T-helper 2 cell (primary cell): ENCODE measurements at places on chromosomes 13 and 19.

DNA sequence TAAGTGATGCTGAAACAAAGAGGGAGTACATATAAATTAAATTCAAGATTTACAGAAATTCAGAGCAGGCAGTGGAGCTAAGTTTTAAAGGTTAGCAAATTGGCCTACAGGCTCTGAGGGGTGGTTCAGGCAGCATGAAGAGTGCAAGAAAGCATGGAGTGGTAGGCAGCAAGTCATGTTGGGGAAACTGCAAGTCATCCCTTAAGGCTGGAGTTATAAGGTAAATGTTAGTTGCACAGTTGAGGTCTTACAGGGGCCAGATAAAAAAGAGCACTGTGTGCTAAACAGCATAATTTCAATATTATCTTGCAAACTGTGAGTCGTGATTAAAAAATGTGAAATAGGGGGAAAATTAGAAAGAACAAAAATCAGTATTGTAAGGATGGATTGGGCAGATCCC lies 106.2 kb downstream of the VWA8 start:
- DNase-seq = no peak

GRCh38 chr19:5424192-5424973 lies 30.8 kb upstream of the ZNRF4 start:
- DNase-seq = no peak

- DNase-seq = no peak
These were observed 94.7 kb upstream of the PRR20A start for GRCh38 chr13:57045826-57046546.

DNA sequence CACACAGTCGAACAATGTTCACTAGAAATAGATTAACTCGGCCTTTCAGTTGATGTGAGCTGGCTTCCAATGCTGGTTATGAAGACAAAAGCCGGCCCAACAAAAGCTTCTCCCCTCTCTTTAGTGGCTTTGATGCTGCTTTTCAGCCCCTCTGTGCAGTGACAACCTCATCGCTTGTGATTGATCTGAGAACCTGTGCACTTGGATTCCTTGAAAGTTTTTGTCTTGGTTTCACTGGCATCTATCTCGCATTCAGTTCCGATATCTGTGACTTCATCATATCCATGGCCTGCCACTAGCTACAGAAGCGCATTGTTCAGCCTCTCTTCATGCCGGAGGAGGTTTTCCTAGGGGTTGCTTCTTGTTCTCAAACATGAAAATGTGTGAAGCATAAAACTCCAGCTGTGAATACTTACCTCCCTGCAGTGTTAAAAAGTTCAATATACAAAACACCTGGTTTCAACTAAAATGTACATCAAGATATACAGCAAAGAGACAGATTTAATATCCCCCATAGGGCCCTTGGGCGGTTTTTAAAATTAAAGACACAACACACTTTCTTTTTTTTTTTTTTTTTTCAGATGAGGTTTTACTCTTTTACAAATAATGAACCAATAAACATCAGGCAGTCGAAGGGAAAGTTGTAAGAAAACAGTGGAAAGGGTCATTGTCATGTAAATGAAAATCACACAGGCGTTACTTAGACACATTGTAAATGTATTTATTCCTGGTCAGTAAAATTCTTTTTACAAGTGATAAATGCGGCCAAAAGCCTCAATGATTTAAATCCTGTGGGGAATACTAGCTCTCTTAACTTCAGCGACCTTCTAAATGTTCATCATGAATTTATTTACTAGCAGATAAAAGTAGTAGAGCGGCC lies 1252.8 kb downstream of the EFNB2 start:
- DNase-seq = no peak

DNA sequence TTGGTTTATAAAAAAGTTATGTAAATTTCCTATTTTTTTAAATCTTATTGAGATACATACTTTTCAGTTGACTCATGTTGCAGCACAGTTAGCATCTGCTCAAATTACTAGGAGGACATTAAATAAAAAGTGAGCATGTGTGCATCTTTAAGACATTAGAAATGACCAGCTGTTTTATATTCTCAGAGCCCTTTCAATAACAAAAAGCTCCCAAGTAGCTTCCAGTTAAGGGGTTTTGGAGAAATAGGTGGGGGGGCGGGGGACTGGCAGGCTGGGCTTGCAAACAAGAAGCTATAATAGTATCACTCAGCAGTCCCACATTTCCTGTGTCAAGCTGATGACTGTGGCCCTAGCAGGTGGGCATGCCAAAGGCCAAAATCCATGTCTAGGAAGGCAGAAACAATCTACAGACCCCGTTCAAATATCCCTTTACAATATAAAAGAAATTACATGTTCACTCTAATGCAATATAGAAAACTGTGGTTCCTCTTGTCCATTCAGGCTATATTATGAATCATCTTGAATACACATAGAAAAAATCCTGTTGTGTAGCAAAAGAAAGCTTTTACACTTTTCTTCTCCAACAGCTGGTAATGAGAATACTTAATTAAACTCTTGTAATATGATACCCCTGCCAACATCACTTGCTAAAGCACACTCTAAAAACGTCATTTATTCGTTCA lies 1713.2 kb upstream of the SLC10A2 start:
- no peak for DNase-seq
